RCC 7860 (cell line): ENCODE measurements at places on chromosomes 6 and 20.

- DNase-seq = no peak
Measured at GRCh38 chr6:85044361-85044760, 280.0 kb upstream of the TBX18 start.

DNA sequence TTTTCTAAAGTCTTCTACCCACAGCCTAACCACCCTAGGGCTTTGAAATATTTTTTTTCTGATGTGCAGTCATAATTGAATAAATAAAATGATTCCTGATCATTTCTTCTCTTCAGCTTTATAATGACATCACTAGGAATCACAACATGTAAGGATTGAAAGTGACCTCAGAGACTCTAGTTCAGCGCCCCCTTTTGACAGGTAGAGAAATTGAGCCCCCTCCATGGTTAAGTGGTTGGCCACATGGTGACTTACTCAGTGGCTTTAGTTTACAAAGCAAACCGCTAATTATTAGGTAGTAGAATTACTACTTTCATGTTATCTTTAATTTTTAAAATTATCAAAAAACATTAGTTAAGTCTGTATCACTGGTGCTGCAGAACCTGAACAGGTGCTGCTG, 13.3 kb upstream of the SLC2A12 start:
- no peak for DNase-seq

- DNase-seq = no peak
Measured at GRCh38 chr6:160102956-160103824, 18.4 kb upstream of the SLC22A1 start.

- DNase-seq = peak; percentile 96
Measured at GRCh38 chr6:113120582-113121285, 736.4 kb upstream of the MARCKS start.

DNA sequence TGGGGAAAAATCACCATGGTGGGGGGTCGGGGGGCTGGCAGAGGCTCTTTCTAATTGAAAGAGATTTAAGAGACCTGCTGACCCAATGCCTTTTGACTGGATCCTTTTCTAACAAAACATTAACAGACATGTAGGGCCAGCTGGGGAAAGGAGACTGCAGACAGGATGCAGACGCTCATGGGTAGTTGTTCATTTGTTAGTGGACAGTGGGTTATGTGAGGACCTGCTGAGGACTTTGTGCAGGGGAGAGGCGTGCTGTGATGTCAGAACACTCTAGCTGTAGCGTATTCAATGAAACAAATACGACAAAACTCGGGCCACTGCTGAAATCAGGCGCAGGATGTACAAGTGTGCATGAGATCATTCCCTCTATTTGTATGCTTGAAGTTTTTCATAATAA, 1.2 kb downstream of the IP6K3 start:
- peak; percentile 18 for DNase-seq

- no peak for DNase-seq
Measured at GRCh38 chr6:122140031-122140430, 259.4 kb upstream of the HSF2 start.

DNA sequence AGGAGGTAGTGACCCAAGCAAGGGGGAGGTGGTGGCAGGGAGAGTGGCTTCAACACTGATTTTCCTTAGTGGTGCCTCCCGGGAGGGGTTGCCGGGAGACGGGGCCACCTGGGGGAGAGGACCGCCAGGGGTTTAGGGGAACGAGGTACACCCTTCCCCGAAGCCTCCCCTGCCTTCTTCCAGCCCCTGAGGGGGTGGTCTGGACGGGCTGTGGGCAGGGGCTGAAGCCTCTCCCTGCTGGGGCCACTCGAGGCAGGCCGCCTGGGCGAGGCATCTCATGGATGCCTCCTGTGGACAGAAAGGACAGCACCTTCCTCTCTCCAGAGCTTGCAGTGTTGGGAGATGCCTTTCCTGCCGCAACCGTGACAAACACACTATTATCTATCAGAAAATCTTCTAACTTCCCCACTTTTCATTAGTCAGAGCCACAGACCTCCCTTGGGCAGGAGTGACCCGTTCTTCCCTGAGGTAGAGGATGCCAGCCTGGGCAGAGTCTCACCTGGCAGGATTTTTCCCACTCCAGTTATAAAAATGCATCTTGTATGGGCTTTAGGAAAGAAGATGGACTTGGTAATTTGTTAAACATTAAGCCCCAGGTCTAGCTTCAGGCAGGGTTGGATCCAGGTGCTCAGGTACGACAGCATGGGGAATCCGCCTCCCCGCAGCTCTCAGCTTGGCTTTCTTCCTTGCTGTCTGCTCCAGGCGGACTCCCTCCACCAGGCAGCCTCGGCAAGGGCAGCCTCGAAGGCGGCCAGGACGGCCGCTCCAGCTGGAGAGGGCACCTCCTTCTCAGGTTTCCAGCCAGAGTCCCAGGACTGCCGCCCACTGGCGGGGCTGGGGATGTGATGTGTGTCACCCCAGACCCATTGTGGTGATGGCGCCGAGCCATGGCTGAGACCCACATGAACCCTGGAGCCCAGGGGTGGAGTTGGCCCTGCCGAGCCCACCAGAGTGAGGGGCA, 11.0 kb downstream of the HRH3 start:
- no peak for DNase-seq

DNA sequence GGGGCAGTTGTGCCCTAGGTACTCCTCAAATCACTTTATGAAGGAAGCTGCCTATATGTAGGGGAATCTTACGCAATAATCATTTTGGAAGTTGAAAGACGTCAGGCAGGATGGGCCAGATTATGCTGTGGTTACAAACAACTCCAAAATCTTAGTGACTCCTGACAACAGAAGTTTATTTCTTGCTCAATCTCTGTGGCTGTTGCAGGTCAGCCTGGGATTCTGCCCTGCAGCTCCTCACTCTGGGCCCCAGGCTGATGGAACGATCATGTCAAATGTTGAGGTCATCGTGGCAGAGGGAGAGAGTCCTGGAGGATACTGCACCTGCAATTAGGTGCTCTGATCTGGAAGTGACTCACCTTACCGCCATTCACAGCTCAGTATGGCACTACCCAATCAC, 88.4 kb downstream of the ZDHHC14 start:
- no peak for DNase-seq

DNA sequence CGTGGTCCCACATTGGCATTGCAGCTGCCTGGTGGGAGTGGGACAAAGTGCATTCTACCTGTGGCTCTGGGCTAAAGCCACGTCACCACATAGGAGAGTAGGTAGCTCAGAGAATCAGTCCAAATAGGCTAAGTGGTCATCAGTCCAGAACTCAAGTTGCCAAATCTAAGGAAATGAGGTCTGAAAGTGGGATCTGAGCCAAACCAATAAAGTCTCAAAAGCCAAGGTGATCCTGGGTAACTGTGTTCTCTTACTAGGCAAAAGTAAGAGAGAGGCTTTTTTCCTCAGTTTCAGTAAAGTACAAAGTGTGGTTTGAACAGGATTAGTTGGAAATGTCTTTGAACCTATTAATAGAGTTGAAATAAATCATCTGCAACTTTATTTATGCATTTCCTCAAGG, 68.6 kb upstream of the CNKSR3 start:
- DNase-seq = no peak

DNA sequence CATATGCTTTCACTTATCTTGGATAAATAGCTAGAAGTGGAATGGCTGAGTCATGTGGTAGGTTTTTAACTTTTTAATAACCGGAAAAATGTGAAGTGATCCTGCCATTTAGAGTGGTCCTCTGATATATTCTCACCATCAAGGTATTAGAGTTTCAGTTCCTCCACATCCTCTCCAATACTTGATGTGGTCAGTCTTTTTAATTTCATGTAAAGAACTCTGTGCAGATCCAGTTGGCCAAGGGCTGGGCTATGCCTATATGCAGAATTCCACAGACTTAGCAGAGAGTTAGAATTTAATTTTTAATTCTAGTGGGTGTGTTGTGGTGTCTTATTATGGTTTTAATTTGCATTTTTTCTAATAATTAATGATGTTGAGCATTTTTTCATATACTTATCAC, 141.1 kb downstream of the SYCP2 start:
- DNase-seq = no peak

- DNase-seq = no peak
Measured at GRCh38 chr20:10679269-10679668, 5.5 kb upstream of the JAG1 start.

DNA sequence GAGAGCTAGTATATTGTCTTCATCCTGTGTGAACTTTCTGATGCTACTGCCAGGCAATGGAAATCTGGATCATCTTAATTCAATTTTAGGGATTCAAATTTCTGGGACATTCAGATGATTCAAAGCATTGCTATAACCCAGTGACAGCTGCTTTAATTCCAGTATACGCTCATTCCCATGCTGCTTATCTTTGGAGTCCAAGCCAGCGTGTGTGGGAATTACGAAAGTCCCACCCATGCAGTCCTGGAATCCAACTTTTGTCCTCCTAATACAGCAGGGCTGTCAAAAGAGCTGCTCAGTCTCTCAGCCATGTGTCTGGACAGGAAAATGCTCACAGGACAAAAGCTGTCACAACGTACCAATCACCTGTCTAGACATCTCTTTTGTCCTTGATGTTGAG, 219.8 kb downstream of the LAMA2 start:
- DNase-seq = no peak

- no peak for DNase-seq
Measured at GRCh38 chr20:60009318-60009717, 51.1 kb downstream of the CDH26 start.

DNA sequence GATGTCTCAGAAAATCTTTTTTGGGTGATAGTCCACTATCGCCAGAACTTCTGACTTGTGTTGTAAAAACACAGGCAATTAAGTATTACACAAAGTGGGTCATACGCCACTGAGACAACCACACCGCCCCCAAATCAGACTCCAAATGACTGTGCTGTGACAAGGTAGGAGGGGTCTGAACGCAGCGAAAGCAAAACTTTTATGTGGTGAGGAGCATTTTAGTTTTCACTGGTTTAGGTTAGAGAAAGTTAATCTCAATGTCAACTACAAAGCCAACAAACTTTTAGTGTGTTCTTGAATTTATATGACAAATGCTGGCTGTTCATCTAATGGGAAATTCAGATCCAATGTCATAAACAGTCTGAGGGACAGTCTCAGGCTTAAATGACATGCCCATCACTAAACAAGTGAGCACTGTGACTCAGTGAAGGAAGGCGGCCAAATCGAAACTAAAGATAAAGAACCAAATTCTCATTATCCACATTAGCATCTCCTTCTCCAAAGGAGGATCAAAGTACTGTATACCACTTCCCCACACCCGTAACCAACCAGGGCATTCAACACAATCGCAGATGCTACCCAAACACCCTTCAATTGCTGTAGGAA, 186.7 kb downstream of the GJA10 start:
- DNase-seq = no peak

GRCh38 chr6:73460056-73460455, 1.5 kb upstream of the MTO1 start:
- DNase-seq = no peak
